ENCODE measurements at places on chromosomes 12 and 14.

- DNase-seq, result no peak
Observed at GRCh38 chr12:100576331-100577036, 3.0 kb downstream of the GAS2L3 start.

GRCh38 chr12:65526311-65526710 is 247.8 kb downstream of the MSRB3 start:
- no peak for DNase-seq

GRCh38 chr12:5522432-5523335 is 90.8 kb downstream of the NTF3 start:
- no peak for DNase-seq

DNA sequence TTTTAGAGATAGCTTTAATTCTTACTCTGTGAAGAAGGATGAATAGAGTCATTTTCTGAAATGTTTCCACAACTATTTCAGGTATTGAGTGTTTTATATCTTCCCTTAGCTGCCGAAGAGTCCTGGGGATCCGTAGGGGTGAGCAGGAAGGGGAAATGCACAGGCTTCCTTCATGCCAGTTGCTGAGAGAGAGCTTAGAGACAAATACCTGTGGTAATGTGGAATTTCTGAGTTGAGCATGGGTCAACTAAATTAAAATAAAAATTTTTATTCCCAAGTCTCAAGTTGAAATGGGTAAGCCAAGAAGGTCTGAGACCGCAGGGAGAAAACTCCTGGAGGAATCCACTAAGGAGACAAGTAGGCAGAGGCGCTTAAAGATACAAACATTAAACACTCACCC is 185.7 kb downstream of the DAD1 start:
- DNase-seq, result no peak

GRCh38 chr14:102594514-102595175 is 2.2 kb downstream of the RCOR1 start:
- no peak for DNase-seq

DNA sequence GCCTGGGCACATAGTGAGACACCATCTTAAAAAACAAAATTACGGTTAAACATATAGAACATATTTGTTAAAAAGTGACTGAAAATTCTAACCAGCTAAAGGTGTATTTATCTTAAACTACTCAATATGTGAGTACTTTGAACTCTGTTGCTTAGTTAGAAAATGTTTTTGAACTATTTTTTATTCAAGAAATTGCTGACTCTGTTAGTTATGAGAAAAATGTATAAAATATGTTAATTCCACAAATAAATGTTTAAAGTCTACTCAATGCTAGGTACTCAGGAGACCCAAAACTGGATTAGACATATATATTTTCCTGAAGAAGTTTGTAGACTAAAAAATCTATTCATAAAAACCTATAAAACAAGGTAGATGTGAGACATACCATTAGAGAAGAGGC is 23.0 kb upstream of the GPR33 start:
- DNase-seq, result no peak
